Fibroblast of villous mesenchyme (primary cell): ENCODE measurements at places on chromosomes 12 and 14. TPM values are rescaled to one million over a fixed set of nuclear protein-coding genes. Genes with fewer than 3 reads are reported as not detected.

DNA sequence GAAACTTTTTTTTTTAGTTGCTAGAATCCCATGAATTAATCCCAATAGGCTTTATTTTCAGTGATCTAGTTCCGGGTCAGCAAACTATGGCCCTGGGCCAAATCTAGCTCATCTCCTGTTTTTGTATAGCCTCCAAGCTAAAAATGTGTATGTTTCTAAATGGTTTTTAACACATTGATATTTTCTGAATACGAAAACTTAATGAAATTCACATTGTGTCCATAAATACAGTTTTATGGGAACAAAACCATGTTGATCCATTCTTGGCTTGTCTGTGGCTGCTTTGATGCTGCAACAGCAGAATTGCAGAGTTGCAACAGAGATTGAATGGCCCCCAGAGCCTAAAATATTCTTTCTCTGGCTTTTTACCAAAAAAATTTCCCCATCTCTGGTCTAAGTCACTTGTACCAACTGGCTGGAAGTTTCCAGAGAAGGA, 47.5 kb downstream of the ZNF664 start:
- peak; percentile 87 for DNase-seq

DNA sequence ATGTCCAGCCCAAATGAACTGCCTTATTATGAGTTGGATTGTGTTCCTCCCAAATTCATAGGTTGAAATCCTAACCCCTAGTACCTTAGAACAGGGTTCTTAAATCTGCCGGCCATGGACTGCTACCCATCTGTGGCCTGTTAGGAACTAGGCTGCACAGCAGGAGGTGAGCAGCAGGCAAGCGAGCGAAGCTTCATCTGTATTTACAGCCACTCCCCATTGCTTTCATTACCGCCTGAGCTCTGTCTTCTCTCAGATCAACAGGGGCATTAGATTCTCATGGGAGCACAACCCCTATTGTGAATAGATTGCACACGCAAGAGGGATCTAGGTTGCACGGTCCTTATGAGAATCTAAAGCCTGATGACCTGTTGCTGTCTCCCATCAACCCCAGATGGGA, 9.8 kb upstream of the EML5 start:
- no peak for DNase-seq

DNA sequence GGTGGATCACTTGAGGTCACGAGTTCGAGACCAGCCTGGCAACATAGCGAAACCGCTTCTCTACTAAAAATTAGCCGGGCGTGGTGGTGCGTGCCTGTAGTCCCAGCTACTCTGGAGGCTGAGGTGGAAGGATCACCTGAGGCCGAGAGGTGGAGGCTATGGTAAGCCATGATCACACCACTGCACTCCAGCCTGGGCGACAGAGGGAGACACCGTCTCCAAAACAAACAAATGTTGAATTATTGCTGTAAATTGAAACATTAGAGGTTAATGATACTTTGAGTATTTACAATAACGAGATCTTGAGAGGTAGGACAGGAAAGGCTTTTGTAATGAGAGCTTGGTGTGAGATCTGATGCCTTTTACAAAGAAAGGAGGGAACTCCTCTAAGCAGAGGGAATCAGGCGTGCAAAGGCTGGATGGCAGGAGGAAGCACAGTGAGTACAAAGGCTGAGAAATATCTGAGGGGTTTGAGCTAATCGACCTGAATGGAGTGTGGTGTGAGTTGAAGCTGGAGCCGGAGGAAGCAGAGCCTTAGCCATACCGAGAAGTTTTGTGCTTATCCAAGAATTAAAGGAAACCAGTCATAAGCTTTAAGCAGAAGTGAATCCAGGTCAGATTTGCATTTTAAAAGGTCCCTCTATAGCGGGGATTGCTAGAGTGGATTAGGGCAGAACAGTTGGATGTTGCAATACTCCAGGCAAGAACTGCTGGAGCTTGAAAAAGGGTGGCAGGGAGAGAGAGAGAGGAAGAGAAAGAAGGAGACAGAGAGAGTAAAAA, 1.1 kb downstream of the RHNO1 start:
- peak; percentile 86 for DNase-seq

DNA sequence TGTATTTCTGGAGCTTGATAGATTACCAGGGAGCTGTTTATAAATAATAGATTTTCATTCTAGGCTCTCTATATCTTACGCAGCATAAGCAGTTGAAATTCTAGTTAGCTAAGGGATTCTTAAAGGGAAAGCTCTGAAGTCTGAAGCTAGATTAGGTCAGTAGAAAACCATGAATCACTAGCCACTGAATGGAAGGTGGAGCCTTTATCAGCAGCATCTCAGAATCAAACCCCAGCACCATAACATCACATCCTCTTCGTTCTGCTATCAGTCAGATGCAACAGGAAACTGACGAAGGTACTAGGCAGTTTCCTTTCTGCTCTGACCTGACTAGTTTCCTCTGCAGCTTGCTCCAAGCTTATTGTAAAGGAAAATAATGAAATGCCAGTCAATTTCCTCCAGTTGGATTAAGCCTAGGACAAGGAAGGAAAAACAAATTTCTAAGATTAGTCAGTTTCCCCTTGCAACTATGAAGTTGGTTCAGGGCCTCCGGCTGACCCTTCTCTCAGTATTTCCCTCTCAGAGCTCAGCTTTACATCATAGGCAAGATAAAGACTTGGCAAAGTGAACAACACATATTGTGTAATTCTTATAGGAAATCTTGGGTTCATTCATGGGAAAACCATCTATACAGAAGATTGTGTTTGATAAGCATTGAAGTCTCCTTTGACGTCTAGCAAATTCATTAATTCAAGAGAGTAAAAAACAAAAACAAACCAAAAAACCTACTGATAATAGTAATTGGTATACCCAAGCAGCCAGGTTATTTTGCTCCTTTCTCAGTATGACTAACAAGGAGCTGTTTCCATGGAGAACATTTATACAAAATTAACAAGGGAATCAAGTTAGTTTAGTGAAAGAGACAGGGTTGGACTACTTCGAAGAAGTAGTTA, 43.4 kb upstream of the CFAP54 start:
- DNase-seq, result peak; percentile 96

- no peak for DNase-seq
Measured at GRCh38 chr12:116614194-116614915, 55.2 kb downstream of the MAP1LC3B2 start.

DNA sequence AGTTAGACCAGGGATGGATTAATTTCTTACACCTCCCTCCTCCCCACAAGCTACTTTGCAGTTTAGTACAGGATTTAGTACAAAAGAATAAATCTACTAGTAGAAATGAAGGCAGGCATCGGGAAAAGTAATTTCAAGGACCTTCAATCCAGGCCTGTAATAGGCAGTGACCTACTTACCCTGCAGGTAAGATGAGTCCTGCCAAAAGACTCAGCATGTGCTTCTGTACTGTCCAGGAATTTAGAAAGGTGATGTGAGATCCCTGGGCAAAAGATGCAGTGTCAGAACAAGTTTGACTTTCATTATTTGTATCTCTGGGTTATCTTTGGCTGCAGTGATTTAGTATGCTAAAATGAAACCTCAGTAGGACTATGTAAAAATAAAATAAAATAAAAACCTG, 403.0 kb downstream of the NOVA1 start:
- DNase-seq, result no peak

- DNase-seq, result no peak
Measured at GRCh38 chr14:48857366-48857765, 728.8 kb downstream of the RPS29 start.

- no peak for DNase-seq
Measured at GRCh38 chr12:3980504-3981272, 107.5 kb upstream of the PARP11 start.

- no peak for DNase-seq
Measured at GRCh38 chr12:1639538-1639937, 10.5 kb downstream of the WNT5B start.

- DNase-seq, result peak; percentile 18
Measured at GRCh38 chr12:103742349-103742932, 98.6 kb downstream of the NT5DC3 start.

- no peak for DNase-seq
Measured at GRCh38 chr14:102777711-102778337, 575 bp downstream of the TRAF3 start.

DNA sequence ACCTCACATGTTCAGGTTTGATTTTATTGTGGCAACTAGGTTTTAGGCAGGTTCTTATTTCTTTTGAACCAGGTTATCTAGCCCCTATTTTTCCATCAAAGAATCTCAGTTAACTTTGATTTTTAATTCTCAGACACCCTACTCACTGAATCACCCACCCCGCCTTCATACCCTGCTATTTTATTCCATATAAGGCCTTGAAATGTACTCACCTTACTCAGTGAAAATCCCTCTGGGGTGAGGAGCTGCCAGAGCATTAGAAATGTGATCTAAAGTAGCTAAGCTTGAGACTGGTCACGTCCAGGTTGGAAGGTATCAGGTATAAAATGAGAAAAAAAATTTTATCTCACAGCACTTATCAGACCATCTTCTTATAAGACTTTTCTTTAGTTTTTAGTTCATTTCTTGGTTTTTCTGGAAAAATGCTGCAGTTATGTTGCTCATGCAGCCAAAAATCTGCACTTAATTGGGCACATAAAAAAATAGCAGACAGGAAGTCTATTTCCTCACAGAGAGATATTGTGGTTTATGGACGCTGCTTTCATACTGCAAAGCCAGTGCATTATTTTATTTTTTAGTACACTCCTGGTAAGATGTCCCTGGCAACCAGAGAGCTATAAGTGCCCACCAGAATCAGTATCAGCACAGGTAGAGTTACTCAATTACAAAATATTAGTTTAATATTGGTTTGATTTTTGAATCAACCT, 101.5 kb upstream of the CCDC91 start:
- DNase-seq, result no peak

DNA sequence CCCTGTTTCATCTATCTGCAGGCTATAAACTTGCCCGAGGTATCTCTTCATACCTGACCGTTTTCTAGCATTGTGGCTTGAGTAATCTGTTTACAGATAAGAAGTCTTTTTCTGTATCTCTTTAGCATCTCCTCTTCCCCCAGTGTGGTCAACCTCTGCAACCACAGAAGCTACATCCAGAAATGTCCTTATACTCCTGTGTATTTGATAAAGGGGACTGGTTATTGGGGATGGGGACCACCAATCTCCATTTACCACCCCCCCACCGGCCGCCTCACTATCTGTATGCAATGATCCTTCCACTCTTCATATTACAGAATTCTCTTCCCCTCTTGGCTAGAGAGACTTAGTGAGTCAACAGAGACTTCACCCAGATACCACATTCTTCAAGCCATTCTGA, 3.4 kb upstream of the RPAP3 start:
- no peak for DNase-seq

DNA sequence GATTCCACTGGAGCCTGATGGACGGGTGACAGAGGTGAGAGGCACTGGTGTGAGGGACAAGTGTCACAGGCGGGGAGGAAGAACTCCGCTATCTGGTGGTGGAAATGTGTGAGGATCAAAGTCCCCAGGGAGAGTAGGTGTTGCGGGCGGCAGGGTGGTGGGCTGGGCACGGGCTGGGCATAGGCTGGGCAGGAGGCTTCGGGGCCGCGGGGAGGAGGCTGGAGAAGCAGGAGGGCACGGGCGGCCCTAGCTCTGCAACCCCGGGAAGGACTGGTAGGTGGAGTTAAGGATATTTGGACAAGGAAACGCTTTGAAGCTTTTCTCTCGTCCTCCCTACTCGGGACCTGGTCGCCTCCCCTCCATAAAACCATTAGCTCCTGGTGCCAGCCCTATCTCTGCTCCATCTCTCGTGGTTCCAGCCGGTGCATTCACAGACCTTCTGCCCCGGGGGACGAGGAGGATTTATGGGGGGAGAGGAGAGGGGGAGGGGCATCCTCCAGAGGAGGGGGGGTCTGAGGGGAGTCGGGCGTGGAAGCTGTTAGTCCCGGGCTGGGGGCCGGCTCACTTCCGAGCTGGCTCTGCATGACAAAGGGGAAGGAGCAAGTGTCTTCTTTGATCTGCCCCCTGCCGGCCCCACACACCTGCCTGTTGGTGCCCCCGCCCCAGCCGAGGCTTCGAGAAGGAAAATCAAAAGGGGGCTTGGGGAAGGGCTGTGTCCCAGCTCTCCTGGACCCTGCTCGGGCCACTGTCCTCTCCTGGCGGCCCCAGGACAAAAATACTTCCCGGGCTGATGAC, 504 bp downstream of the WNT5B start:
- DNase-seq, result no peak

DNA sequence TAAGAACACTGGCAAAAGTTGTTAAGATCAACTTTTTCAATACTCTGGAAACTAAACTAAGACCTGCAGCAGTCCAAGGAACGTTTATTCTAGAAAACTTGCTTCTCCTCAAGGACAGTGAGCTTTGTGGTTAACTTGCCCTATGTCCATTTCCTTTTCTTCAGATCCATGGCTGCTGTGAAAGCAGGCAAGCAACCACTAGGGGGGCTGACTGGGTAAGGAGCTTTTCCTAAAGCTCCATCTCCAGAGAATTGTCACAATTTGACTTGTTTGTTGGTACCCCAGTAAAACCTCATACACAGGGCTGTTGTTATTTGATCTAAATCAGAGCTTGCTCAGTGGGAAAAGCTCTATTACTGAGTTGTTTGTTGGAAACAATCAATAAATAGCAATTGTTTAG, 10.1 kb upstream of the RPL10L start:
- no peak for DNase-seq

DNA sequence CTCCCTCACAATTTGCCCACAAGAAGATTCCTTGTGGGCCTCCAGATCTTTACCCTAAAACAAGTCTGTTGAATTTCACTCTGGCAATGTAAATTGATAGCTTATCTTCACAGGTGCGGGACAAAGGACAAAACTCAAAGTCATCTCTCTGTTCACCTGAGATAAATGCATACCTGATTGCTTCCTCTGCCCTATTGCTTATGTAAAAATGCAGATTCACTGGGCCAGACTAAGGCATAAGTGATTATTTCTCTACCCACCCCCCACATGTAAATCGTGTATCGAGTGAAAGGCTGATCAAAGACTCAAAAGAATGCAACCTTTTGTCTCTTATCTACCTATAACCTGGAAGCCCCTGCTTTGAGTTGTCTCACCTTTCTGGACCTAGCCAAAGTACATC, 316.8 kb downstream of the SSPN start:
- no peak for DNase-seq

- no peak for DNase-seq
Measured at GRCh38 chr14:33480887-33481184, 470.0 kb downstream of the EGLN3 start.

GRCh38 chr12:126772171-126772864, 1494.7 kb upstream of the TMEM132C start:
- DNase-seq, result peak; percentile 24

The PLEKHA5 gene
- 31.6 and 37.1 TPM in 2 replicates for total RNA-seq

The B4GALNT1 gene
- total RNA-seq, result 3.0 and 5.2 TPM in 2 replicates

The PAN2 gene
- 13.0 and 14.8 TPM in 2 replicates for total RNA-seq

The KLRC2 gene
- total RNA-seq, result not detected in 2 replicates

The SUSD6 gene
- 11.9 and 12.5 TPM in 2 replicates for total RNA-seq

The LHX5 gene
- total RNA-seq, result not detected in 2 replicates

The SOAT2 gene
- total RNA-seq, result not detected in 2 replicates

The CDCA3 gene
- 18.4 and 21.2 TPM in 2 replicates for total RNA-seq

The WNT1 gene
- total RNA-seq, result not detected in 2 replicates
